ENCODE measurements at places on chromosomes 4 and X.

DNA sequence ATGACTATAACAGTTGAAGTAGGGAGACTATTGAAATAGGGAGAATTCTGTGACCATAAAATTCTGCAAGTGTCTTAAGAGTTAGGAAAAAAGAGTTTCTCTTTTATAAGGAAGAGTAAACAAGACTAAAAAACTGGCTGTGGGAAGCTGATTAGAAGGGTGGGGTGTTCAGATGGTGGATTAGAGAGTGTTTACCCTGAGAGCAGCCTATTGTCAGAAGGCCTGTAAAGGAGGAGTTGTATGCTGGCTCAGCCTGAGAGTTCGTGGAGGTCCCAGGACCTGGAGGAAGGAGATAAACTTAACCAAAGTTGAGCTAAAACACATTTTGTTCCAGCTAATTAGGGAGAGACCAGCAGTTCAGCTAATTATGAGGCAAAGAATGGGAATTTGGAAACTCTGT is 629.7 kb downstream of the PCDH7 start:
- no peak for DNase-seq

- DNase-seq = no peak
These were observed 89.9 kb upstream of the TLR2 start for GRCh38 chr4:153594210-153594609.

DNA sequence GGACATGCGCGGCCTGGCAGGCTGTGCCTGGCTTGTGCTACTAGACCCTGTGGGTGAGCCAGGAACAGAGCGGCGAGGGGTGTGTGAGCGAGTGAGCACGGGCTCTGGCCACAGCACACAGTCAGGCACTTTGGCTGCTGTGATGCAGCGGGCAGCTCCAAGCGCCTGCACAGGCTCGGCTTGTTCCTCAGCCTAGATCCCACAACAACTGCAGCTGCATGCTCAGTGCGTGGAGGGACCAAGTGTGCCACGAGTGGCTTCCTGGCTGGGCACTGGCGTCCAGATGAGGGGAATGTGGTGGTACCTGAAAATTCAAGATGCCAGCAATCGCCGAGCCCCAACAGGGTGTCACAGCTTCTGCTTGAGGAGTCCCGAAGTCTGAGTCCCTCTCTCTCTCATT is 1056.6 kb downstream of the RAPGEF2 start:
- no peak for DNase-seq

DNA sequence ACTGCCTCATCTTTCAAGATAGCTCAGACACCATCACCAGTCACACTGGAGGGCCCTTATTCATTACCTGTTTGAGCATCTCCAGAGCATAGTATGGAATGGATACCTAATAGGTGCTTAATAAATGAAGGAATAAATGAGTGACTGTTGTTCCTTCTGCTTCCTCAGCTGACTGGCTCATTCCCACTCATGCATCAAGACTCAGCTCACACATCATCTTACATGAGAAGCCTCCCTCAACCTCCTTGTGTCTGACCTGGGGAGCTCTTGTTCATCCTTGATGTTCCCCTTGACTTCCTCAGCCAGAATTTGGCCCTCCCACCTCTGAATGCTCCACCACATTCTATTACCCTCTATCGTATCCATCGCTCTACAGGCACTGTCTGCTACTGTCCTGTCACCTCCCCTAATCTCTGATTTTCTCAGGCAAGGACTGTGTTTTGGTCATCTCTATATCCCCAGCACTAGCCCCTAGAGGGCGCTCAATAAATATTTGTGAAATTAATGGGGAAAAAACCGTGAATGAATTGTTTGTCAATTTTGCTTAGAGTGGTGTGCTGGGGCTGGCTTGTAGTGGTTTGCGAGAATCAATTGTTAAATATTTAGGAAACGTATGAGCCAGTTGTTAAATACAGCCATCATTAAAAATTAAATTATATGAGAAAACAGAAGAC is 88.3 kb downstream of the NHSL2 start:
- DNase-seq = peak; percentile 23

DNA sequence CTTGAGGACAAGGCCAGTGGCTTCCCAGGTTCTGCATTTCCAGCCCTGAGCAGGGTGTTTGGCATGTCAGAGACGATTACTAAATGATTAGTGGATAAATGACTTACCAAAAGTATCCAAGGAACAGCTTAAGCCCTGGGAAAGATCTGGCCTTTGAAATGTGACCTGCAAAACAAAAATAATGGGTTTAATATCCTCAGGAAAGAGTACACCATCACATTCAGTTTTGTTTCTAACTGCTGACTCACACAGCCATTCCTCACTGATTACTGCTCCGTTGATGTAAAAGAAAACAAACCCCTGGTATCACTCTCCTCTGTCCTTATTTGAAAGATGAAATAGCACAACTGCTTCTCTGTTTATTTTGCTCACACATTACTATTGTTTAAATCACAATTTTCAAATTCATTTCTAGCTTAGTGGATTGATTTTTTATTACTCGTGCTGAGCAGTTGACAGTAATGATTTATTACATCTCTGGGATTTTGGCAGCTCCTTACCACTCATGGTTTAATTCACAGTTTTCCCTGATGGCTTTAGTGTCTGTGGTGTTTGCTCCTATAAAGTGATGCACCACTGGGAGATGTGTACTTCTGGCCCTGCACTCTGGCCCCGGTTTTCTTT is 117.0 kb downstream of the CBLL2 start:
- DNase-seq = no peak

DNA sequence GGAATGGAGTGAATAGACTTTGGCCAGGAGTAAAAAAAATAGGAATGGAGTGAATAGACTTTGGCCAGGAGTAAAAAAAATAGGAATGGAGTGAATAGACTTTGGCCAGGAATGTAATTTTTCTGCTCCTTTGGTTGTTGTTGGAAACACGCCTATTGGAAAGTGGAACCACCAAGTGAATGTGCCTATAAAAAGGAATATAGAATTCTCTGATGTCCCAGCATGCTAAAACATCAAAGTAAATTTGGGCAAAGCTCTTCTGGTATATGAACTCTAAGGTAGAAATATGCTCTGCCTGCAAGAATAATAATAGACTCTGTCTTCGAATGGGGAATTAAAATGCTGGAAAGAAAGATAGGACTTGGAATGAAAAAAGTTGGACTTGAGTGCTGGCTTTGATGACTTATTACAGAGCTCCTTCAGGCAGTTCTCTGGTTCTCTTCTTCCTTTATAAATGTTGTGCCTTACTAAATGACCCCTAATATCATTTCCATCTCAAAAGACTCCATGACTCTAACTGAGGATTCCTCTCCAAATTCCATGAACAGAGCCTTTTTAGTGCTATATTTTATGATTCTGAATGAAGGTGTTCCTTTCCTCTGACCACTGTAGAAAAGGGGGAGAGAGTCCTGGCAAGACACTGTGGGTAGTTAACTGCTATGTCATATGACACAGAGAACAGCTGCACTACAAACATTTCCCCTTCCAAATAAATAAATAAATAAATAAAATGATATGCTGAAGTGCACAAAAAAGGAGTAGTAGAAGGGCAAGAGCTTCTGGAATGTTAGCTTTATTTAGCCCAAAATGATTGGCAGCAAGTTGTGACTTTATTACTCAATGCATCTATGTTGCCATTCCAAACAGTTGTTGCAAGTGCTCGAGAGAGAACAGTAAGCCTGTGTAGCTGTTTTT is 13.5 kb upstream of the GBA3 start:
- DNase-seq = no peak

DNA sequence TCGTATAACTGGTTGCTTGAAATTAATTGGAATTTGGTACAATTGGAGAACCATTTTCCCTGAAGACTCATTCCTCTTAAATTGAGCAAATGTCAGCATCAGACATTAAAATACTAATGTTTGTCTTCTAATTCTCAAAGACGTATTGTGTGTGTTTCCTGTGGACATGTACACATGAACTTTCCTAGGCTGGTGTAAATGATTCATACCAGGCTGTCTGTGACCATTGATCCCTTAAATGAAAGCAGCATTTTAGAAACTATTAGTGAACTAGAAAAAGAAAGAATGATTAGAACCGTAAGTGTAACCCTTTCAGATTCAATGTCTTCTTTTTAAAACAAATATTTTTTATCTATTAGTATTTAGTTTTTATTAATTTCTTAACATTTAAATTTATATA is 332.9 kb downstream of the PPP3CA start:
- no peak for DNase-seq

- no peak for DNase-seq
These were observed 43.7 kb downstream of the MAGEA9 start for GRCh38 chrX:149825424-149825823.

- DNase-seq = no peak
These were observed 116.9 kb upstream of the RAP2C start for GRCh38 chrX:132336172-132336571.

DNA sequence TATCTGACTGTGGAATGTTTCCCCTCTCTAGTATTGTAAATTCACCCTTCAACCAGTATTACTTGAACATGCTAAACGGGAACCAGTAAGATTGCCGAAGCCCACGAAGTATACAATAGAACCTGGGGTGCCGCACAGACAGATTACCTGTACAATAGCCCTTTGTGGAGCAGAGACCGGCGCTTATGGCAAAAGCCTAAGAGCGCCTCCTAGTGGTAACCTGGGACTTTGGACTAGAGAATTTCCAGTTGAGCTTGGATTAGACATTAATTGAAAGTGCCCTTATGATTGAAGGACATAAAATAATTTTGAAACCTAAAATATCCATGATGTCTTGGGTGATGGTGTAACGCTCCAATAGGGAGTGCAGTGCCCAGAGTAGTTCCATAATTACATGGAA is 14.1 kb downstream of the ZNF157 start:
- DNase-seq = peak; percentile 45

- no peak for DNase-seq
These were observed 61.0 kb downstream of the INTS6L start for GRCh38 chrX:135581496-135581895.

DNA sequence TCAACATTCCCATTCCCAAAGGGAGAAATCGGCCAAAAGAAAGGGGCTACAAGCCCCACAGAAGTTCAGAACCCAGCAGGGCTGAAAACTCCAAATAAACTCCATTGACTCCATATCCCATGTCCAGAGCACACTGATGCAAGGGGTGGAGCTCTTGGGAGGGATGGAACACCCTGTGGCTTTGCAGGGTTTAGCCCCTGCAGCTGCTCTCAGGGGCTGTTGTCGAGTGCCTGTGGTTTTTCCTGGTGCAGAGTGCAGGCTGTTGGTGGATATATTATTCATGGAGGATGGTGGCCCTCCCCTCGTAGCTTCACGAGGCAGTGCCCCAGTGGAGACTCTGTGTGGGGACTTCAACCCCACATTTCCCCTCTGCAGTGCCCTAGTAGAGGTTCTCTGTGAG is 53.7 kb downstream of the PDGFRA start:
- DNase-seq = no peak

GRCh38 chr4:15868826-15869413 is 69.6 kb downstream of the FGFBP1 start:
- no peak for DNase-seq

DNA sequence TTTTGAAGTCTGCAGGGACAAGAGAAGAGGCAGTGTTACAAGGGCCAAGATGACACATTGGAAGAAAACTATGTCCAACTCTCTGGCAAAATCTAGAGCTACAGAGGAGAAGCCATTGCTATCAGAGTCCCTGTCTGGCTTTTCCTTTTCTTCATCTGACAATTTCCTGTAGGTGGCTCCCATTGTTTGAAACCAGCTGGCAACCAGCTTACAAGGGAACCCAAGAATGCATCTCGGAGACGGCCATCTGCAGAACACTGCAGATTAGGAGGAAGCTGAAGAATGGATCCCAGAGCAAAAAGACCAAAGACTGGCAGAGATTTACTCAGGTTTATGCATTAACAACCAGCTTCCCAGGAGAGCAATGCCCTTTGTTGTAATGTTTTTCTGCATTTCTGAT is 216.2 kb upstream of the CTSO start:
- no peak for DNase-seq

DNA sequence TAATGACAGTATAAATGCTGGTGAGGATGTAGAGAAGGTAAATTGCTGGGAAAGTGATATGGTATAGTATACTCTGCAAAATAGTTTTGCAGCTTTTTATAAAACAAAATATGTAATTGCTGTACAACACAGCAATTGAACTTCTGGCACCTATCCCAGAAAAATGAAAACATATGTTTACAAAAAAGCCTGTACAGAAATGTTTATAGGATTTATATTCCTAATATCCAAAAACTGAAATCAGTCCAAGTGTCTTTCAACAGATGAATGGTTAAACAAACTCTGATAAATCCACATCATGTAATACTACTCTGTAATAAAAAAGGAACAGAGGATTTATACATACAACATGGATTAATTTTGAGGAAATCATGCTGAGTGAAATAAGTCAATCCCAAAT is 198.4 kb upstream of the ACTRT1 start:
- DNase-seq = no peak

DNA sequence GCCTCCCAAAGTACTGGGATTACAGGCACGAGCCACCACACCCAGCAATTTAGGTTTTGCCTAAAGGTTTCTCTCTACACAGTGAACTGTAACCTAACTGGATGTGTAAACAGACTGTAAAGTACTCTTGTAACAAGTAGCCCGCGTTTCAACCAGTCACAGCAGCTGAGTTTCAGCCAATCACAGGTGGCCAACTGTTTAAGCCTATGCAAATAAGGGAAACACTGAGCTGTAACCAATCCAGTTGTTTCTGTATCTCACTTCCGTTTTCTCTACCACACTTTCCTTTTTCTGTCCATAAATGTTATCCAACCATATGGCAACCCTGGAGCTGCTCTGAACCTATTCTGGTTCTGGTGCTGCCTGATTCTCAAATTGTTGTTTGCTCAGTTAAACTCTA is 59.9 kb downstream of the DIPK2B start:
- no peak for DNase-seq

DNA sequence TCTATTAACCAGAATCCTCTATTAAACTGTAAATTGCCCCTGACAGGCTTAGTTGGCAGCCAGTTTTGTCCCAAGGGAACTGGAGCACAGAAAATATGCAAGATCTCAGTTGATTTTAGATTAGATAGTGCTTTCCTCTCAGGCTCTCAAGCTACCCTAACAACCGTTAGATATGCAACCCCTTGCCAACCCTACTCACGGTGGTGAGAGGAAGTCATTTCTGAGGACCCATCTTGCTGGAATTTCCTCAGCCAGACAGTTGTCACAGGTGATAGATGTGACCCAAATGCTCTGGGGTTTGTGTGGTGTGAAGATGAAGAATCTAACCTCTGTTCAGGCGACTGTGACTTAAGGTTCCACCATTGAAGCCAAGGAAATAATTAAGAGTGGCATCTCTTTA is 447.1 kb downstream of the MID1IP1 start:
- no peak for DNase-seq

GRCh38 chr4:14596904-14597303 is 405.4 kb upstream of the CPEB2 start:
- DNase-seq = no peak

DNA sequence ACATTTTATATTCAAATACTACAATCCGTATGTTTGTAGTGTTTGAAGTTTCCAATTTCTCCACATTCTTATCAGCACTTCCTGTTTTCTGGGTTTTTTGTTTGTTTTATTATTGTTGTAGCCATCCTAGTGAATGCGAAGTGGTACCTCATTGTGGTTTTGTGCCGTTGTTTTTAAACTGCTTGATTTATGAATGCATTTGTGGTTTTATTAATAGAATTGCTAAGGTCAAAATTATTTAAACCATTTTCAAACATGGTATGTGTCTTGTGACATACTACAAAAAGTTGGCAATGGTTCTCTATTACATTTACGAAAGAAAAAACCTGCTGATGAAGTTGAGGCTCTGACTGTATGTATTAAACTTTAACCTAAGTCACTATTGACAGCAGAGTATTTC is 780.0 kb upstream of the MAGEB2 start:
- DNase-seq = no peak

- DNase-seq = no peak
These were observed 24.3 kb upstream of the SRD5A3 start for GRCh38 chr4:55321707-55322264.

GRCh38 chrX:151870602-151871001 is 42.1 kb upstream of the MAGEA4 start:
- no peak for DNase-seq

GRCh38 chr4:158282252-158282651 is 72.0 kb downstream of the TMEM144 start:
- DNase-seq = no peak
